ENCODE measurements at places on chromosomes 7 and 10. TPM values are rescaled to one million over a fixed set of nuclear protein-coding genes. Genes with fewer than 3 reads are reported as not detected.

GRCh38 chr10:114262496-114262895 is 23.4 kb downstream of the VWA2 start:
- ATAC-seq: no peak

- no peak for ATAC-seq
These were observed 1.2 kb downstream of the PHKG1 start for GRCh38 chr7:56091591-56091990.

DNA sequence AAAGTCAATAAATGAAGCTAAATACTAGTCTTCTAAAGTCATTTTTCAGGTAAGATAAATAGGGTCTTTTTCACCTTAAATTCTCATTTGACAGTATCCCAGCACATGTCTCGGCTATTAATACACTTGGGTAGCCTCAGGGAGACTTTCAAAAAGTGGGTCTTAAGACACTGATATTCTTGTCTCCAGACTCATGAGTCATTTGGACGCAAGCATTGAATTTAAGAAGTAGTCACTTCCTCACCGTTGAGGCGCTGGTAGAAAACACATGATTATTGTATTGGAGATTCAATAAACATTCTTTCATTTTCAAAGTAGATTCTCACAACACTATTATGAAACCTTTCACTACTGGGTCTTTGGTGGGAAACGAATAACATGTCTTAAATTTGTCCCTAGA is 108.9 kb upstream of the SP8 start:
- no peak for ATAC-seq

DNA sequence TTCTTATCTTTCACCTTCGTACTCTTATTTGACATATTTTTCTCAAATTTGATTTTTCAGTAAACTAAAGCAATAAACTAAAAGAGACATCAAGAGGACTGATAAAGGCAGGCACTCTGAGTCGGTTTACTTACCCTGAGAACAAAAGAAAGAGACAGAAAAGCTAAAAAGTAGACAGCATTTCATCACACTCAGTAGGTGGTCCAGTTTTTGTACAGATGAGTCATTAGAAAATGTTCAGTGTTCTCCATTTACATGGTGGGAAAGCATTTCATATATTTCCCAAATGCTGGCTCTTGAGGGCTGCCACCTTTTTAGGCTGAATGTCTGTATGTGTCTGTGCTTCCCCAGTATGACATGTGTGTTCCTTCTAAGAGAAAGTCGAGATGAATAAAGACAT is 52.7 kb downstream of the NHLRC2 start:
- ATAC-seq: no peak

GRCh38 chr7:136925556-136925955 is 57.1 kb downstream of the CHRM2 start:
- ATAC-seq: no peak

DNA sequence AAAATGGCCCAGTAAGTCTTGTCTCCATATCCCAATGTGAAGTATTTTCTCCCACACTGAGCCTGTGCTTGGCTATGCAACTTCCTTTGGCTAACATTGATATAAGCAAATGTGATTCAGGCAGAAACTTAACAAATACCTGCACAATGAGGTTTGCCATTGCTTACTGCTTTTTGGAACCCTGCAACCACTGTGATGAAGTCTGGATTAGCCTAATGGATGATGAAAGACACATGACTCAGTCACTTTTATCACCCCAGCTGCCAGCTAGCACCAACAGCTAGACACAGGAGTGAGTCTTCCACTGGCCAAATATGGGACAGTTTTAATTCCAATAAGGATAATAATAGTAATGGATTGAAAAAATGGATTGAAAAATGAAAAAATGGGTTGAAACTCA is 854.5 kb downstream of the GRM8 start:
- ATAC-seq: no peak

- ATAC-seq: peak; percentile 79
These were observed 5.4 kb upstream of the ZFYVE27 start for GRCh38 chr10:97731346-97732051.

DNA sequence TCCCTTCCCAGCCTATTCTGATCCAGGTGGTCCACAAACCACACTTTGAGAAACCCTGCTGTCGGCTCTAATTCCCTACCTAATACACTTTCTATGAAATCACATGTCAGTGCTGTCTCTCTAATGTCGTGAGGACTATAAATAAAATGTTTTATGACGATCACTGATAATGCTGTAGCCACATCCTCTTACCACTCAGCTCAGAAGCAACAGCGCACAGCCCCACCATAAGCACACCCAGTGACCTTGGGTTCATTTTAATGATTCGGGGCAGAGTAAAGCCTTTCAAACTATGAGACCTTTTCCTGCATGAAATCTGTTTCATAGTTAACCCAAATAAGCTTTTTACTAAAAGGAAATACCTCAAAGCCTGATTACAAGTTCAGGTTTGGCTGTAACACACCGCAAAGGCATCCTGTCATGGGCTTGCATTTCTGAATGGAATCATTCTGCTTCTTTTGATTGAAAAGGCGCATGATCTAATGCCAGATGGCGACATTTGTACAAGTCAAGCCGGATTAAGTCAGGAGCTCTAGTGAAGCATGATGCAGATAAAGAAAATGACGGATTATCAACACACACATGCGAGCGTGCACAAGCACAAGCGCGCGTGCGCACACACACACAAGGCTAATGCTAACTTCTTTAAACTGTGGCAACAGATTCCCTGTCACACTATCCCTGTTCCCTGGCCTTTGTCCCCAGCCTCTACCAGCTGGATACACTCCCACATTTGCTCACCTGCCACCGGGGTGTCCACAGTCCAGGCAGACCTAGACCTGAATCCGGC is 180.5 kb upstream of the PDE1C start:
- peak; percentile 69 for ATAC-seq

GRCh38 chr7:95434557-95435421 is at the start of gene PON2:
TSS of gene PON2 (minus strand) at chr7:95435028. CDS start at chr7:95434951, 77 bp downstream.
- peak; percentile 97 for ATAC-seq

GRCh38 chr10:11435581-11435981 is 175.9 kb downstream of the USP6NL start:
- no peak for ATAC-seq

DNA sequence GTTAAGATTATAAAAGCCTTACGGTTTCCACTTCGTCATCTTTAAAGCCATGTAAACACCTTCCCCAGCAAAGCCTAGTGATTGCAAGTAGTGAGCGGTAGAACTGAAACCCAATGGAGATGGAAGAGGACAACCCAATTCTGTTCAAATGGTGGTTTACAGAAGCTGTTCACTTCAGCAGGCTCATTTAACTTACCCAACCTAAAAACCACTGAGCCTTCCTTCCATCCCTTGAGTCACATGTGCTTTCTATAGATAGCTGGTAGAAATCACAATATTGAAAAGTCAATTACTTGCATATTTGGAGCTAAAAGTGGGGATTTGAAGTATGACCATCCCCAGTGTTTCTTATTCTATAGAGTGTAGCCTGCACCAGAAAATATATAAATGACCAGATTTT is 667.7 kb downstream of the SUGCT start:
- ATAC-seq: no peak

GRCh38 chr7:2014391-2015241 is 218.1 kb downstream of the MAD1L1 start:
- ATAC-seq: no peak

CRPPA gene
- total RNA-seq: 2.8 TPM

NFE2L3 gene
- total RNA-seq: 5.3 TPM

INMT gene
- total RNA-seq: 0.39 TPM
